ENCODE measurements at places on chromosomes 3 and 15.
A peak's percentile ranks its signal among the peaks of the same experiment; 100 is the strongest.

DNA sequence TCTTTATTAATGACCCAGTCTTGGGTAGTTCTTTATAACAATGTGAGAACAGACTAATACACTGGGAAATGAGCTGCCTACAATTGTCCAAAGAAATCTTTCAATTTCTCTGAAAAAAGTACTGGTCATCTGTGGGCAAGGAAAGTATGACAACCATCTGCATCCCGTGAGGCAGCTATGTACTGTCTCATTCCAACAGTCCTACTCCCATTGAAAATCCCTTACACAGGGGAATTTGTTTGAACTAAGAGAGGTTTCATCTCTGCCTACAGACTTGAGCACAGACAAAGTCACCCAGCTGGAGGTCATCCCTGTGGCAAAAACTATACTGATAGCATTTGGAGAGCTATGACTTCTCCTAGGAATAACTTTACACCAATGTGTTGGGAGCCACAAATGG, 27.1 kb downstream of the SHC4 start:
- peak; percentile 92 for DNase-seq

DNA sequence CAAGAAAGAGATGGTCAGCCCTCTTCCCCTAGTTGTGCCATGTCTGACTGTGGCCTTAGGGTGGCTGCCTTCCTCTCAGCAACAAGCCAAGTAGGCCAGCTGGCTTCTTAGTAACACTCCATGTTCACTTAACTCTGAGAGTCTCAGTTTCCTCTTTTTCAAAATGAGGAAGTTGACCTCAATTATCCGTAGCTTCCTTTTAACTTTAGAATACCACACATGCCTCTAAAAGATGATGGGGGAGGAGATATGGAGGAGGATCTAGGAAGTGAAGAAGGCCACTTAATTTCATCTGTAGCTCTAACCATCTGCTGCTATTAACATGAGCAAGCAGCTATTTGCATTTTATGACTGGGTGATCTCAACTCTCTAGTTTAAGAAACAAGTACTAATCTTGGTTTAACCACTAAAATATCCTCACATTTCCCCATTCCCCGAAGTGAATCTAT, 32.9 kb downstream of the CD200R1L start:
- DNase-seq: peak; percentile 78

- DNase-seq: no peak
These were observed 763.4 kb upstream of the GRM7 start for GRCh38 chr3:6097556-6097955.

- no peak for DNase-seq
These were observed 230.7 kb downstream of the ZNF385D start for GRCh38 chr3:21520106-21520963.

GRCh38 chr3:123202451-123202850, 708 bp downstream of the SEC22A start:
- no peak for DNase-seq

DNA sequence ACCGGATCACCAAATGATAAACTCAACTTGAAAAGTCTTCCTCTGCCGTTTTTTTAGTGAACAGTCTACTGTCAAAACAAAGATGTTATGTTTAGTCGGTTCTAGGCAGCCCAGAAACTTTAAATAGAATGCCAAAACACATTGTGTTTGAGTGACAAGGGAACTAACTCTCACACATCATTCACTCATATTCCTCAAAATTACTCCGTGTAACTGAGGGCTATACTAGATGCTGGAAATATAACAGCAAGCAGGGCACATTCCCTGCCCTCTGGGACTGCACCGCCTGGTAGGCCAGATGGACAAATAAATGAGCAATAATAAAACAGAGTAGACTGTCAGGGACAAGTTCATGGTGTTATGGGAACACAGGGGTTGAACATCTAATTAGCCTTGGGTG, 251.4 kb downstream of the MAGI1 start:
- no peak for DNase-seq

DNA sequence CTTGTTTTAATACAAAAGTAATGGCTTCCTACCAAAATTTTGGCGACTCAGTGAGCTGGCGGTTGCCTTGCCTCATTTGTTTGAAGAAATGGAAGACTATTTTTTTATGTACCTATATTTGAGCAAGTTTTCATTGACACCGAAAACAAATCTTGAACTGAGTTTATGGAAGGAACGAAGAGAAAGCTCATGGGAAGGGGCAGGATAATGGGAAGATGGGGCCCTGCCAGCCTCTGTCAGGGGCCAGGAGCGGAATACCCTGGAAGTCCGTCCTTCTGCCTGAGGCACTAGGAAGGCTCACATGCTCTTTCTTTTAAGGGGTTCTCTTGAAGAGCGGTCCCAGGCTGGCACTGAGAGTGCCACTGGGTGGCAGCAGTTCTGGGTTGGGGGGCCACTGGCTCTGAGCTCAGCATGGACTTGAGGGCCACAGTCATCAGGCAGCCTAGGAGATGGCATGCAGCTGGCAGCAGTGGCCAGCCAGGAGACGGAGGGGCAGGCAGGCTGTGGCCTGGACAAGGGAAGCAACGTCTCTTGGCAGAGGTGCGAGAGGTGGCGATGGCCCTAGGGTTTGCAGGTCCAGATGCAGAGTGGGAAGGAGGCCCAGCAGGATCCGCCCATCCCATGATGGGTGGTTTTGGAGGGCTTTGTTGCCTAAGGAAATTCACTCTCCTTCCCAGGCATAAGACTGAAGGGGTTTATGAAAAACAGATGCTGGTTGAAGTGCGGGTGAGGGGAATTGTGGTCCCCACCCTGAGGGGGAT, 41.6 kb downstream of the ISG20 start:
- no peak for DNase-seq

DNA sequence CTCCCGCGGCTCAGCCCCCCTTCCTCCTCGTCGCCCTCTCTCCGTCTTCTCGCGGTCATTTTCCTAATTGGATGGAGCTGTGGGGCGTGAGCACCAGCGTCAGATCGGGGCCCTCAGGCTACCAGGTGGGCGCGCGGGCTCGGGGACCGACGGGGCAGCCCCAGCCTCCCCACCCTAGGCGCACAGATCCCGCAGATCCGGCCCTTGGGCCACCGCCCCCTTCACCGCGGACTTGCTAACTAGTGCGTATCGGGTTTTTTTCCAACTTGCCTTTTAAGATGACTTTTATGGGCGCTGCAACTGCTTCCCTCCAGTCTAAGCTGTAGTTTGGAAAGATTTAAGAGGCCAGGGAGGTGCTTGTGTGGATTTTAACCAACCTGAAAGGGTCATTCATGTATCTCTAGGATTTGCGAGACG, 1.3 kb downstream of the ZNF710 start:
- peak; percentile 34 for DNase-seq

DNA sequence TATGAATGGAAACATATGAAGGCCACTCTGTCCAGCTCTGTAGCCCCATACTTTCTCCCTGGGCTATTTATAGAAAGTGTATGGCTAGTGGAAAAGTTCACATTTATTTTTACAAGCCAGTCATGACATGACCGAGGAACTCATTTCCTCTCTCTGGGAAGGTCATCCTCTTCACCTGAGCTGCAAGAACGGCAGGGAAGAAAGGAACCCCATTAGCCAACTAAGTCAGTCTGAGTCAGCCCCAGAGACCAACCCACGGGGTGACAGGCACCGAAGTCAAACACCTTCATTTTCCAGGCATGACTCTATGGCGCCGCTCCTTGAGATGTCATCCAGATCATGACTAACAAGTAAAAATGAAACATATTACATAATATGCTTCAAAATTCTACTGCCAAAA, 4.8 kb downstream of the PAQR9 start:
- peak; percentile 35 for DNase-seq

DNA sequence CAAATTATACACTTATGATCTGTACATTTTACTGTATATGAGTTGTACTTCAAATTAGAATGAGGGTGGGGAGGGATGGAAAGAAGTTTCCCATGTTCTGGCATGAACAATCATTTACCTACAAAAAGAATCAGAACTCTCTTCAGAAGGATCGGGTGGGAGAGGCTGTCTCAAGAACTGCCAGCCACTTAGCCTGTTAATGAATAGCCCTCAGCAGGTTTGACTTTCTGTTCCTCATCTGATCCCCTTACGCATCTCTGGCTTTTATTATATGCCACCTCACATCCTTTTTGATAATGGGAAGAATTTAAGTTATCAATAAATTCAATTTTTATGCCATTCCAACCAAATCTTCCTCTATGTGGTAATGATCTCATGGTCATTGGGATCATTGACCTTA, 168.3 kb upstream of the TGFBR2 start:
- DNase-seq: no peak

DNA sequence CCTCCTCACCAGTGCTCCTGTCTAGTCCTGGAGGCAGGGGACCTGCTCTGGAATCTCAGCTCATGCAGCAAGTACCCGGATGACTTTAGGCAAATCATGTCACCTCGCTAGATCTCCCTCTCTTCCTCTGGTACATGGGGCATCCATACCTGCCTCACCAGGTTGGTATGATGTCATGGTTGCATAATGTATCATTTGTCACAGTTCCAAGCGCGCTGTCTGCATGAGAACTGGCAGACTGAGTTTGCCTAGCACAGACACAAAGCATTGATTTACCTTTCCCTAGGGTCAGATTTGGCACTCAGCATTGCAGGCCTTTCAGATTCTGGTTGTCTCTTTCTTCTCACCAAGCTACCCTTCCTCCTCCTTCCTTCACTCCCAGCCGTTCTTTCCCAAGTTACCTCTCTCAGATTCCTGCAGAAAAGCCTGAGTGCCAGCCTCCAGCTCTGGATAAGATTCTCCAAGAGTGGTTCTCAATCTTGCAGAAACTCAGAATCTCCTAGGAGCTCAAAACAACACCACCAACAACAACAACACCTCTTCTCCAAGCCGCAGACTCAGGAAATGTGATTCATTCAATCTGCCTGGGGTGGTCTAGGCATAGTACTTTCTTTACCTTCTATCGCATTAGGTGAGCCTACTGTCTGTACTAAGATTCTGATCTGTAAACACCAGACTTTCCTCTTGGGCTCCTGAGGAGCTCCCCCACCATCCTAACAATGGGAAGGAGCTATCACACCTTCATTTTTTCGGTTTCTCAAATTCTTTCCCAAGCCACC, 29.5 kb downstream of the FAM43A start:
- no peak for DNase-seq

GRCh38 chr15:61621146-61621545, 392.0 kb upstream of the RORA start:
- DNase-seq: peak; percentile 9

- no peak for DNase-seq
These were observed 1.4 kb downstream of the POLG start for GRCh38 chr15:89333011-89333860.

- no peak for DNase-seq
These were observed 7.4 kb downstream of the SLC35A5 start for GRCh38 chr3:112569265-112569664.

DNA sequence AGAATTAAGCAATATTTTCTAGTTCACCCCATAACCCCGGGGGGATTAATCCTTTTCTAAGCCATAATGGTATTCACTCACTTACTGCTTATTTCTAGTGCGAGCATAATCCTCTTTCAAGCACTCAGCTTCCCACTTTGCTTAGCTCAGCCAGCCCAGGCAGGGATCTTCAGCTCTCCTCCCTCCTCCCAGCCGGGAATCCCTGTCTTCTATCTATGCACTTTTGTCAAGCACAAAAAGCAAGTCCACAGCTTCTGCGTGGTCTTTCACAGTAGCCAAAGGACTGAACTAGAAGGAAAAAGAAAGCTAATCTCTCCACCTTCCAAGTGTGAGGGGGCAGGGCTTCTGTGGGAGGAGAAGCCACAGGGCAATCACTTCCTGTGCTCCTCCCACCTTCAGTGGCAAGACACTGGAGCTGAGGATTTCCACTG, 62.8 kb downstream of the PEX5L start:
- no peak for DNase-seq

DNA sequence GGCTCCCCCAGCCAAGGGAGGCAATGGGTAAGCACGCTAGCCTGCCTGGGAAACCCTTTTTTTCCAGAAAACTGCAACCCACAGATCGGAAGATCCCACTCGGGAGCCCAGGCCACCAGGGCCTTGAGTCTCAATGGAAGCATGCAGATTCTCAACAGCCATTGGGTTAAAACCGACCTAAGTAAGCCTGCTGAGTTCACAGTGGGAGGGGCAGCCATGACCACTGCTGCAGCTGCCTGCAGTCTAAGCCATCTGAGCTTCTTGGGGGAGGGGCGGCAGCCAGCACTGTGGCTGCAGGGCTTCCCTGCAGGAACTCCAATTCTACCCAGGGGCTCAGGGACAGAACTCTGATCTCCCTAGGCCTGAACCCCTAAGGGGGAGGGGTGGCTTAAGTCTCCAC, 82.0 kb downstream of the DPPA2 start:
- DNase-seq: no peak

DNA sequence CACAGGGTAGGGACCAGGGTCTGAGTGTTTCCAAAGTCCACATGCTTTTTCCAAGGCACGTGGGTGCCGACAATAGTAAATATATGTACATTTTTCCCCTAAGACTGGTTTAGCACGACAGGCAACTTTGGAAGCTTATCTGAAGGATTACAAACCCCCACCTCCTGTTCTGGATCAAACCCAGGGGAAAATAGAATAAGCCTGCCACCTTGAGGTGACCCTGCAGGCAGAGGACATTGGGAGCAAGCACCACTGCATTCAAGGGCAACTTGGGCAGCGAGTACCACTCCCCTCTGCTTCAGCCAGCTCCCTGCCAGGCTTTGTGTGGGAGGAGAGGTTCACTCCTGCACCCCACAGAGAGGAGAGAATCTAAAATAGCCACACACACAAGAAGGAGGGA, 44.8 kb downstream of the KBTBD12 start:
- no peak for DNase-seq

DNA sequence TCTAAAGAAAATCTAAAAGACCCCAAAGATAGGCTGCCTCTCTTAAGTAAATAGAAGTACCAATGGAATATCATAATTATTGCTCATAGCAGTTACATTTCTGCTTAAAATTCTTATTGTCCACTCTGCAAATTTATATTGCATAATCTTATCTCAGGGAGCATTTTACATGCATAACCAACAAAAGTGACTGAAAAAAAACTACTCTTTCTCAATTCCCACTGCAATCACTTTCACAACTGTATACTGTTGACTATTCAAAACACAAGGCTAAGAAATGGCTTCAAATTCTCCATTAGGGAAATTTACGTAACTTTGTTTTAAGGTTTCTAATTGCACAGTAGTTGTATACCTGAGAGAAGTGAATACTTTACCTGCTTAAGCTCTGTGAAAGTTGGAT, 56.3 kb downstream of the HMG20A start:
- DNase-seq: peak; percentile 10
